ENCODE measurements at places on chromosomes 2 and 18. TPM values are rescaled to one million over a fixed set of nuclear protein-coding genes. Genes with fewer than 3 reads are reported as not detected.

The KRTCAP3 gene
- not detected for total RNA-seq

The TTN gene
- total RNA-seq = 0.13 TPM

The CCBE1 gene
- total RNA-seq = 49.1 TPM

The RPRM gene
- total RNA-seq = not detected

The FAM237A gene
- total RNA-seq = not detected

The CCDC148 gene
- 1.5 TPM for total RNA-seq

The CBLN2 gene
- total RNA-seq = not detected

The ERBB4 gene
- 0.22 TPM for total RNA-seq

The TFPI gene
- total RNA-seq = 126 TPM

The TMEFF2 gene
- not detected for total RNA-seq

The GPAT2 gene
- 0.76 TPM for total RNA-seq

The MRO gene
- total RNA-seq = 0.43 TPM

The VIL1 gene
- total RNA-seq = under 0.01 TPM

The PTPRN gene
- total RNA-seq = 0.13 TPM

The CRYGD gene
- total RNA-seq = not detected

The ARL4C gene
- total RNA-seq = 59.3 TPM

The SIX2 gene
- total RNA-seq = 41.8 TPM

The SELENOI gene
- 19.6 TPM for total RNA-seq

The NT5C1B gene
- total RNA-seq = not detected

The CFAP221 gene
- total RNA-seq = 12.2 TPM

The ARHGAP15 gene
- total RNA-seq = not detected

The UGT1A8 gene
- total RNA-seq = not detected

The EFHD1 gene
- total RNA-seq = 1.3 TPM

The ACOXL gene
- not detected for total RNA-seq

The IL36A gene
- total RNA-seq = not detected

The ITGA6 gene
- total RNA-seq = 10.2 TPM

The TFCP2L1 gene
- under 0.01 TPM for total RNA-seq

The NT5DC4 gene
- not detected for total RNA-seq

The EGR4 gene
- not detected for total RNA-seq

The POMC gene
- 1.0 TPM for total RNA-seq

The BMP10 gene
- not detected for total RNA-seq

The LOXHD1 gene
- not detected for total RNA-seq

The NTSR2 gene
- total RNA-seq = not detected

The GRHL1 gene
- 0.78 TPM for total RNA-seq

The MALT1 gene
- 43.1 TPM for total RNA-seq

The KATNAL2 gene
- 5.9 TPM for total RNA-seq

The ANKRD30BL gene
- not detected for total RNA-seq

Data from articular chondrocyte of knee joint (primary cell).